ENCODE measurements at places on chromosomes 5 and 9.

- no peak for DNase-seq
These were observed 2.2 kb downstream of the LRRTM2 start for GRCh38 chr5:138872841-138873465.

DNA sequence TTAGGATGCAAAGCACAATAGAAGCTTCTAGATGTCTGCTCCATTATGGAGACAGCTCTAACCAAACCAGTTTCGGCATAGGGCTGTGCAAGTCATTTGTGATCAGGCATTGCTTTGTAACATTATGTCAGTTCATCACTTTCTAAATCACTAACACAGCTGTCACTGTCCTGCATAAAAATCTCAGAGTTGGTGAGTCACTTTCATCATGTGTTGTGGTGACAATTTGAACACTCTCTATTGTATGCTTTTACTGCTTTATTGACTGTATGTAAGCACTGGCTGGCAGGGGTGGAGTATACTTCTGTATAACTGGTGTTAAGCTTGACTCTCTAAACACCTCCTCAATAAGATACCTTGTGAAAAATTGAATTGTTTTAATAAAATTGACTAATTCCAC lies 77.9 kb downstream of the SLCO4C1 start:
- no peak for DNase-seq

- DNase-seq, result no peak
These were observed 31.3 kb downstream of the SPRY4 start for GRCh38 chr5:142293486-142293885.

DNA sequence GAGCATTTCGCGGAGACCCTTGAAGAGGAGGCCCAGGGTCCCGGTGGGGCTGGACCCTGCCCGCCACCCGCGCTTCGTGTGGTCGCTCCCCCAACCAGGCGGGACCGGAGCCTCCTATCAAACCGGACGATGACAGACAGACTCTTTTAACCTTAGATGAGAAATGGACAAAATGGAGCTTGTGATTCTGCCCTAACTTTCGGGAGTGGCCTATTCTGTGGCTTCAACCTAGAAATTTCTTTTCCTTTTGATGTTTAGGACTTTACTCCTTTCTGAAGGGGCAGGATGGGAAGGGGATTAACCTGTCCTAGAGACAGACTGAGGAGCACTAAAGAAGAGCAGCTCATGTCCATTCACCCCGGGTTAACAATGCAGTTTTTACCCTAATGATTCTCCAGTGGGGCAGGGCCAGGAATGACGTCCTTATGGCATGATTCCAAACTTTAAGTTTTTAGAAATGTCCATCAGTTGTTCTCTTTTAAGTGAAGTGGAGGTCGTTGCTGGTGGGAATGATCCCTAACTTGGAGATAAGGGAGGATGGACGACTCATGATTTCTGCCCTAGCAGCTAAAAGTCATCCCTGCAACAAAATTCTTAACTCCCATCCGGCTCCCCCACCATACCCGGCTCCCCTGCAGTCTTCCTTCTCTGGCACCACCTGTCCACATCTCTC lies 1.0 kb downstream of the NIPSNAP3A start:
- no peak for DNase-seq

GRCh38 chr5:21820527-21820926 lies 1032.6 kb downstream of the CDH12 start:
- DNase-seq, result no peak

DNA sequence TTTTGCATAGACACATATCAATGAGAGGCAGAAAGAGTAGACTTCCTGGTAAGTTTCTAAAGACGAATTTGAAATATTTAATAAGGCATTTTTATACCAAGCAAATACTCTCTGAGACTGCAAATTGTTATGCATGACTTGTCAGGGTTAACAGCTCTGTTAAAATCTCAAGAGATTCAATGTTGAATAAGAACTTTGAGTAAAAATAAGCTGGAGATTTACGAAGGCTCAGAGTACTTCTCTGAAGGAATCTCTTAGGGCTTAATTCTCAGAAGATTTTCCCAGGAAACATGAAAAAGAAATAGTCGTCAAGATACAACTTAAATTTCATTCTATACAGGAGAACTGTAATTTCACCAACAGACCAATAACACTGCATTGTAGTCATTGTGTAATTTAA lies 259.4 kb downstream of the CDH18 start:
- no peak for DNase-seq

DNA sequence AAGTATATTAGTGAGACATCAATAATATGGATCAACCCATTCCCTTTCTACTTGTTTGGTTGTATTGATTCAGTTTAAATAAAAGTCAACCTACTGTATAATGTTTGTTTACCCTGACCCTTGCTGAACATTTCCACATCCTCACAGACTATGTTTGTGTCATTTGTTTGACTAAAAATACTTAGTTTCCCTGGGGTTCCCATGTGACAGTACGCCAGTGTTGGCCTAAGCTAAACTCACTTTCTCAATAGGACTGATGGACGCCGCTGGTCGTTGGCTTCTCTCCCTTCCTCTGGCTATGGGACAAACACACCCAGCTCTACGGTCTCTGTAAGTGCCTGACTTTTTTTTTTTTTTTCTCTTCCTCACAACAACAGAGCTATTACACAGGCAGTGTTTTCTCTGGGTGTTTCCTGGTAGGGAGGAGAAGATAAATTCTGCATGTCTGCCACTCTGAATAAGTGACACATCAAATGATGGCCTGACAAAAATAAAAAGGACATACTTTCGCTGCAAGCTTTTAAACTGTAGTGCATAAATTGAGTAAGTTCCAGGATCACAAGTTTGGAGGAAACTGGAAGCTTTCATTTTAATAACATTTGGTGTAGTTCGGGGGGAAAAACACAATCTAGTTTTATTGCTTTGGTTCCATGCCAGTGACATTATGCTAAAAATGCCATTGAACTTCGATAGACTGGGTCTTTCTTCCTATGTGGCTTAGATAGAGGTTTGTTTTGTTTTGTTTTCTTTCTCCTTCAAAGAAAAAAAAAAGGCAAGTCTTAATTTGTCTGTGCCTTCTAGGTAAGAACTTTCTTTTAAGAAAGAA lies 101.0 kb downstream of the CD180 start:
- no peak for DNase-seq

- DNase-seq, result no peak
These were observed 801 bp upstream of the PRSS3 start for GRCh38 chr9:33794560-33794959.

DNA sequence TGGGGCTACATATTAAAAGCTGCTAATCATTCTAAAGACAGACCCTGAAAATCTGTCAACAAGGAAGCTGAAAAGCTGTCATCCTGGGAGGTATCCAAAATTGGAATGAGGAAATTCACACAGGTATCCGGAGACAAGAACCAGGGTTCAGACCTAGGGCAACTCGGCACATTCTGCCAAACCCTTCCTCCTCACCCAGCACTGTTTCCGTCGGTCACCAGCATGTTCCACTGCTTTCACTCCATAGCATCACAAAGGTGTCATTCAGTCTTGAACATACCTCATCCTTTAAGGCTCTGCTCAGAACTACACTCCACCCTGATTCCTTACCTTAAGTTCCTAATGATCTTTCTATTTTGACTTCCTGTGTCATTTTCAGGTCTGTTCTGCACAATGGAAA lies 153.1 kb upstream of the RASA1 start:
- DNase-seq, result no peak

GRCh38 chr9:131673531-131673930 lies 66.3 kb downstream of the RAPGEF1 start:
- DNase-seq, result no peak

DNA sequence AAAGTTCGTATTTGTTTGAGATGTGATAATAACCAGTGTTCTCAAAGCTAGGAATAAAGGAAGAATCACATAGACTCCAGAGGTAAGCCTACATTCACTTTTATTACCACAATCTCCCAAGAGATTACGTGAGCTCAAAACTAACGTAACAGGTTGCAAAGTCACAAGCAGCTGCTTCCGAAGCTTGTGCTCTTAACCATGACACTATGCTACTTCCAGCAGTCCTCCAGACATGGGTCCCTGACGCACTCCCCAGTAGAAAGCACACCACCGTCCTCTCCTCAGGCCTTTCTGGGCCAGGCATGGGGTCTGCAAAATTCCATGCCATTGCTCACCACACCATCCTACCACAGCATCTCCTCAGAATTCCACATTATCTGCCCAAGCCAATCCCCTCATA lies 84.6 kb downstream of the PAX5 start:
- DNase-seq, result no peak

- no peak for DNase-seq
These were observed 9.0 kb downstream of the FOCAD start for GRCh38 chr9:20693068-20693467.

GRCh38 chr9:116152390-116152789 lies 1.2 kb upstream of the PAPPA start:
- no peak for DNase-seq

- DNase-seq, result no peak
These were observed 175.9 kb downstream of the ENC1 start for GRCh38 chr5:74464512-74465209.

GRCh38 chr9:130756455-130757152 lies 63.0 kb downstream of the EXOSC2 start:
- DNase-seq, result no peak

GRCh38 chr9:78871086-78871451 lies 574.1 kb downstream of the PSAT1 start:
- DNase-seq, result no peak

DNA sequence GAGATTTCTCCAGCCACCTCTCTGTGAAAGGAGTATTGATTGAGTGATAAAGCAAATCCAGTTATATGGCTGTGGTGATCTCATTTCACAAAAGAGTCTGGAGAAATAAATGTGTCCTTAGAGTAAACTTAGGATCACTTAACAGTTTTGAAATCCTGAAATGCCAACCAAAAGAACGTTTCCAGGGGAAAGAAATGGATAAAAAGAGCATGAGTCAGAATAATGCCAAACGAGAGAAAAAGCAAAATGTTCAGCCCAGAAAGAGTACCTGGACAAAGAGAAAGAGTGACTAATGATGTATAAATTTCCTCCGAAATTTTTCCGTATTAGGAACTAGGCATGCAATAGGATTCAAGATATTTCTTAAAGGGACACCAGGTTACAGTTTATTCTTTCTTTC lies 463.1 kb upstream of the CDH10 start:
- no peak for DNase-seq

DNA sequence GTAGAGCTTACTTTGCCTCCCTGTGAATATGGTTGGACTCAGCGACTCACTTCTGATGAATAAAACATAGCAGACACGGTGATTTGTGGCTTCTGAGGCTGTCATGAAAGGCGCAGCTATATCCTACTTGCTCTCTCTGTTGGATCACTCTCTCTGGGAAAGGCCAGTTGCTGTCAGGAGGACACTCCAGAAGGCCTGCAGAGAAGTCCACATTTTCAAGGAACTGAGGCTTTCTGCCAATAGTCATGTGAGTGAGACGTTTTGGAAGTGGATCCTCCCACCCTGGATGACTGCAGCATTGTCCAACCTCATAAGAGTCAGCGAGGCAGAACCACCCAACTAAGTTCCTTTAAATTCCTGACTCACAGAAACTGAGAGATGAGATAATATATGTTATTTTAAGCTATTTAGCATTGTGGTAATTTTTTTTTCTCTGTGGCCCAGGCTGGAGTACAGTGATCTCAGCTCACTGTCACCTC lies 156.0 kb upstream of the MAST4 start:
- DNase-seq, result no peak

- no peak for DNase-seq
These were observed 36.6 kb downstream of the MELK start for GRCh38 chr9:36609306-36609705.

- DNase-seq, result no peak
These were observed 255.1 kb downstream of the MAST4 start for GRCh38 chr5:66851306-66851705.

- DNase-seq, result no peak
These were observed 4.9 kb upstream of the FYB1 start for GRCh38 chr5:39224196-39224761.

DNA sequence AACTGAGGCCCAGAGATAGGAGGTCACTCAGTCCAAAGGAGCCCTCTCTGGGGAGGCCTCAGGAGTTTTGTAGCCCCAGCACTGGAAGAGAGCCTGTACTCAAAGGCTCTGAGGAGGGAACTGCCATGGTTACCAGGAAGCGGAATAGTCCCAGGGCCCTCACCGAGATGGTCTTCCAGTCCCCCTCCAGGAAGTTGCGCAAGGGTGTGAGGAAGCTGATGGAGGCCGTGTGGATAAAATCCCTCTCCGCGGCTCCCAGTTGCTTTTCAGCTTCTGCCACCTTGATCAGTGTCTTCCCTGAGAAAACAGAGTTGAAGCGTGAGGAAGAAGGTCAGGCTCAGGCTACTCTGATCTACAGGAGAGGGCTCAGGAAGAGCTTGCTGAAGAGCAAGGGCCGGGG lies 13.5 kb downstream of the SH3GLB2 start:
- no peak for DNase-seq

DNA sequence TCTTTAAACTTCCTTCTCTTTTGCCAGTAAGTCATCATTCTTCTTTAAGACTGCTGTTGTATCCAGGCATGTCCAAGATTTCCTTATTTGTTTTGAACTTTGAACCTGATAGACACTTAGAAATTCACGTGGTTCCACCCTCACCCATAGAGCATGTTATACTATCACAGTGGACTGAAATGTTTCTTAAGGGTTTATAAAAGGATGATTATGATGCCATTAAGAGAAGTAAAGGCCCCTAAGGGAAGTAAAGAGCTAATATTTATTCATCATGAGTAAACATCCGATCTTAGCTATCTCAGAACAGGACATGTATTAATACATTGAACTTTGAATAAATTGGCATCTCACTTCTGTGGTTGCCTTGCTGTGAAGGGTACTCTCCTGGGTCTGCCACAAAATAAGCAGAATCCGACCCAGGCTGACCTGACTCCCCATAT lies 49.8 kb downstream of the PRKACG start:
- DNase-seq, result no peak

GRCh38 chr5:133273661-133274596 lies 222.1 kb downstream of the HSPA4 start:
- DNase-seq, result no peak

DNA sequence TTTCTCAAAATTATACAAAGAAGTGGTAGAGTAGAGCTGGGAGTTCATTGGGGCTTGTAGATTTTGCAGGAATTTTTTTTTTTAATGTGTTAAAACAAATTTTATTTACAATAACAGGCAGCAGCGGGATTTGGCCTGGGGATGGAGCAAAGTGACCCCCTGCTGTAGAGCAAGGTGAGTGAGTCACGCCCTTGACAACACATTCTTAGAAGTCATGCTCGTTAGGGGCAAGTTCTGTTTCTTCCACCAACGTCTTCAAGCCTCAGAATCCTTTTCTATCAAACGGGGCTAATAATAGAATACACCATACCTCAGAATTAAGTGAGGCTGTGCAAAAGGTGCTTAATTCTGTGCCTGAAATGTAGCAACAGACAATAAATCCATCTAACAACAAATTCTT lies 1.1 kb upstream of the ANKDD1B start:
- no peak for DNase-seq

GRCh38 chr9:113488490-113488889 lies 25.0 kb downstream of the RGS3 start:
- no peak for DNase-seq

GRCh38 chr5:94503677-94504076 lies 114.7 kb downstream of the KIAA0825 start:
- DNase-seq, result no peak

- no peak for DNase-seq
These were observed 12.7 kb downstream of the EEIG1 start for GRCh38 chr9:127968042-127968441.

Data from activated CD8-positive, alpha-beta memory T cell treated with anti-CD3 and anti-CD28 coated beads for 1 hour (primary cell).